Eye (tissue), 1 donor: ENCODE measurements at places on chromosomes 2 and 18.

DNA sequence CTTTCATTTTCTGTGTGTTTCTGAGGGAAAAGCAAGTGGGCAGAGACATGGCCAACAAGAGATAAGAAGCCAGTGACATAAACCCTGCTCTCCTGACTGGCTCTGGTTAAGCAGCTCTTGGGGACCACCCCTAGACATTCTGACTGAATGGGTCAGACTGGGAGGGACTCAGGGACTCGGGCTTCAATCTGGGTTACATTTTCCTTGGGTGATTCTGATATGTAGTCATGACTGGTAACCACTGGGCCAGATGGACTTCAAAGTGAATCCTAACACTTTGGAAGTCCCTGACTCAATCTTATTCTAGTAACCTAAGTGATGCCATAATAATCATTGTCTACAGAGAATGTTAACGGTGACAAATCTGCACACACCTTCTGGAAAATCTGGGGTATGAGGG is 397.8 kb downstream of the NBAS start:
- no peak for DNase-seq

DNA sequence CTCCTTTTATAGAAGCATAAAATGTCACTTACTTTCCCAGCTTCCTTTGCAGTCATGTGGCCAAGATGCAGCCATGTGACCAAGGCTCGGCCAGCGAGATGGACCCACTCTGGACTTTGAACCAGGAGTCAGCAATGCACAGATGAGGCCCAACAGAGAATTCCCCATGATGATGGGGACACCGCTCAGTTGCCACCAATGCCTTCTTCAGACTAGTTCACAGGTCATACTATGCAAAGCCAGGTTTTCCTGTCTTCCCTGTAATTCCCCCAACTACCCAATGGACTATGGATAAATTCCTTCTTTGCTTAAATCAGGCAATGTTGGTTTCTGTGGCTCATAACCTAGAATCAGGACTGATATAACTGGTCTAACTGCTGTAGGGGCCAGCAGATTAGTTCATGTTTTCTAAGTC is 22.5 kb upstream of the REL start:
- DNase-seq: no peak

- DNase-seq: no peak
Observed at GRCh38 chr2:238974081-238974480, 126.2 kb downstream of the TWIST2 start.

DNA sequence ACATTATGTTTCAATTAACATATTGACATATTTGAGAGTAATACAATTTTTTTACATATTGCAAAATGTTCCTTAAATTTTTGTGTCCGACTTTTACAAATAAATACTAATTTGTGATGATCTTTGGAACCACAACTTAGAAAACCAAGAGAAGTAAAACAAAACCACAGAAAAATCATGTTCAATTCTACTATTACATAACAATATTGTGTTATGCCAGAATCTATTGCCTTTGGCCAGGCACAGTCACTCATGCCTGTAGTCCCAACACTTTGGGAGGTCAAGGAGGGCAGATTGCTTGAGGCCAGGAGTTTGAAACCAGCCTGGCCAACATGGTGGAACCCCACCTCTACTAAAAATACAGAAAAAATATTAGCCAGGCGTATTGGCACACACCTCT is 92.8 kb upstream of the APCDD1 start:
- no peak for DNase-seq

GRCh38 chr18:6928359-6928758 is 189.2 kb downstream of the LAMA1 start:
- no peak for DNase-seq

DNA sequence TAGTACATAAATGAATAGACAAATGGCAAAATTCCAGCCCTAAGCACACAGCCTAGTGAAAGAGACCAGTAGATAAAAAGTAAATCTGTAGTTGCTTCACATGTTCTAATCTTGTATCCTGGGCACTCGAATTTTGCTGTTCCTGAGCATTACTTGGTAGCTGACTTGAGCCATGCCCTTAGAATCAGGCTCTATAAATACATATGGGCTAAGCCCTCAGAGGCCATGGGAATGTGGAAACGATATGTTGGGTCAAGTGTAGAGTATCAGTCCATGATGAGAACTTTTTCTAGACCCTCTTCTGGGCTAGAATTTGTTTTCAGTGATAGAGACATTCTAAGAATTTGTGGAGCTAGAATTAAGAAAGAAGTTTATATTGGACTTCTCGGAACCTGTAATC is 21.9 kb downstream of the ELAC1 start:
- DNase-seq: no peak

DNA sequence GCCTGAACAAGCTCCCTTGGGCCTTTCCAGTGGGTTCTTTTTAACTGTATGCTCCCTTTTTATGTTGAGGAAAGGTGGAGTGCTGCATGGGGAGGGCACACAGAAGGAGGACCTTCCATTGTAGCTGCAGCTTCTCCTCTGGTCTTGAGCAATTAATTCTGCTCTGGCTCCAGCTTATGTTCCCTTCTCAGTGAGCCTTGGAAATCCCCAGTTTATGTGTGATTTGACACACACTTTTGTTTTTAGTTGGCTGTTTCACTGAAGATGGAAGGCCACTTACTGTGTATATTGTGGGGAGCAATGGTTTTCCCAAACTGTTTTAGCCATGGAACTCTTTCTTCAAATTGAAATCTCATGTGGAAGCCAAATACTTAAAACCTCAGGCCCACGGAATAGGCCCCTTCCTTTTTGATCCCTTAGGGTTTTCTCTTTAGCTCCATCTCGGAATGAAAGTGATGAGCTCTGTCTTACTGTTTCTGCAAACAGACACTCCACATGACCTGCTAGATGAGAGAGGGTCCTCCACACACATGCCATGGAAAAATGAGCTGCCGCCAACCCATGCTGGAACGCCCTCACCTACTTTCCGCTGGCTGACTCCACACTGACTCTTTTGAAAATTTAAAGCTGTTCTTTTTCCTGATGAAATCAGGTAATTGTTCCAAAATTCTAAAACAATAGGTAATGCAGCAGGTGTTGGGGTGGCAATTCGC is 280.9 kb upstream of the SIX2 start:
- DNase-seq: no peak

DNA sequence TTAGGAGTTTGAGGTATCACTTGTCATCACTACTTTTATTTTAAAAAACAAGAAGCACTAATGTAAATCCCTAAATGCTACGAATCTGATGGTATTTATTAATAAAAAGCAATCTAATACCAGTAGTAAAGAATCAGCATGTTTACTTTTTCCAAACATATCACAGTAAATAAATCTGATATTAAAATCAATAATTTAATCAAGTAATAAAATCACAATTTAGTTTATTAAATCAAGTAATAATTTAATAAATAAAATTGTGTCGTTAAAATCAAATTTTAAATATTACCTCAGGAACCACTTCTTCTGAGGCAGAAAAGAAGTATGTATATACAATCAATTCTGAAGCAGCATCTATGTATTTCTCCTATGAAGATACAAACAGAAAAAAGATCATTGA is 18.0 kb downstream of the TMX3 start:
- DNase-seq: no peak

DNA sequence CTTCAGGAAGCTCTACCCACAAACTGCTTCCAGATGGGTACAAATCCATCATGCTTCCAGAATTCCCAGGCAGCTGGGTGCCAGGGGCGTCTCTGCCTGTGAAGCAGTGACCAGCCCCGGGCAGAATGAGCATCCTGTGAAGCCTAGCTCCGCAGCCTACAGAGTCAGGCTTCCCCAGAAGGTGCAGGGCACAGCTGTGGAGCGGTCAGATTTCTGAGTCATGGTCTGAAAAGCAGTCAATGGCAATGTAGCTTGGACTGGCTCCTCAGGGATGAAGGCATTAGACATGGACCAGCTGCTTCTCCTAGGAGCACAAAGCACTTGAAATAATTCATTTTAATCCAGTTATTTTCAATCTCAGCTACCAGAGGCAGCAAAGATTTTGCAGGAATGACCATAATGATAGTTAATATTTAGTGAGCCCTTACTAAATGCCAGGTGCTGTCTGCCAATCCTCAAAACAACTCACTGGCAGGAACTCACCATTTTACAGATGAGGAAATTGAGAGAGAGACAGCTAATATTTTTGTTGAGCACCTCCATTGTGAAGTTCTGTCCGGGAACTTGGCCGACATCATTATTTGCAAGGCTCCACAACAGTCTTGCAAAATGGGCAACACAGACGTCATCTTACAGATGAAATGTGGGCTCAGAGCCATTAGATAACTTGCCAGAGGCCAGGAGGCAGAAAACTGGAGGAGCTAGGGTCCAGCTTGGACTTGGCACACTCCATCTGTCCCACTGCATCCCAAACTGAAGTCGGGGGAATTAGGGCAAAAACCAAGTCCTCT is 31.7 kb downstream of the ACMSD start:
- DNase-seq: peak; percentile 43

DNA sequence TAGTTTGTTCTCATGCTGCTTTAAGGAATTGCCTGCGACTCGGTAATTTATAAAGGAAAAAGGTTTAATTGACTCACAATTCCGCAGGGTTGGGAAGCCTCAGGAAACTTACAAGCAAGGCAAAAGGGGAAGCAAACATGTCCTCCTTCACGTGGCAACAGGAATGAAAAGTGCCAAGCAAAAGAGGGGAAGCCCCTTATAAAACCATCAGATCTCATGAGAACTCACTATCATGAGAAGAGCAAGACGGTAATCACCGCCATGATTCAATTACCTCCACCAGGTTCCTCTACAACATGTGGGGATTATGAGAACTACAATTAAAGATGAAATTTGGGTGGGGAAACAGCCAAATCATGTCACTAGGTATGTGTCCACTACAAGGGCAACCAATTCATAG is 53.9 kb downstream of the MAP4K3 start:
- no peak for DNase-seq

- DNase-seq: no peak
Observed at GRCh38 chr2:128214866-128215460, 103.7 kb downstream of the HS6ST1 start.

- DNase-seq: peak; percentile 53
Observed at GRCh38 chr2:223692191-223692947, 90.2 kb upstream of the SCG2 start.

DNA sequence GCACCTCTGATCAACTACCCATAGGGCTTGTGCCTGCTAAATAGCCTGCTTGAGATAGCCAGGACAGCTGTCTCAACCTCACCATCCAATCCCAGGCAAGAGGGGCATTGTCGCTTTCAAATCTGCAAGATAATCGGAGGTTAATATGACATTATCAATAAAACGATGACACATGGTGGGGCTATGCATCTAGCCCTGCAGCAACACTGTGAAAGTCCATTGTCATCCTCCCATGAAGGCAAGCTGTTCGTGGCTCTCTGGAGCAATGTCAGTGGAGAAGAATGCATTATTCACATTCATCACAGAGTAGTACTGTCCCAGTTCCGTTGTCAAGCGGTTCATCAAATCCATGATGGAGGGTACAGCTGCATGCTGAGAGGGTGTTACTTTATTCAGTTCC is 18.9 kb upstream of the KLHL23 start:
- DNase-seq: no peak

DNA sequence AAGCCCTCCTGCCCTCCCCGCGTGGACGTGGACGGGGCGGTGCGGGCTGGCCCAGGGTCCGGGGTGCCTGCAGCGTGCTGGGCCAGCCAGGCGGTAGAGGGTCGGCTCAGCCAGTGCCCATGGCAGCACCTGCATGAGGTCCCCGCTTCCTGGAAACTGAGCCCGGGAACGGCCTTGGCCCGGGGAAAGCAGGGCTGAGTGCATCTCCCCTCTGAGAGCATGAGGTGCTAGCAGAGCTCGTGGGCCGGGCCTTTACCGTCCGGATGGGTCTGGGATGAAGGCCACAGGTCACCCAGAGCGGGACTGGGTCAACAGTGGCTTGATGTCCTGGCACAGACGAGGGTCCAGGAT is 39.8 kb downstream of the TSHZ1 start:
- DNase-seq: no peak

DNA sequence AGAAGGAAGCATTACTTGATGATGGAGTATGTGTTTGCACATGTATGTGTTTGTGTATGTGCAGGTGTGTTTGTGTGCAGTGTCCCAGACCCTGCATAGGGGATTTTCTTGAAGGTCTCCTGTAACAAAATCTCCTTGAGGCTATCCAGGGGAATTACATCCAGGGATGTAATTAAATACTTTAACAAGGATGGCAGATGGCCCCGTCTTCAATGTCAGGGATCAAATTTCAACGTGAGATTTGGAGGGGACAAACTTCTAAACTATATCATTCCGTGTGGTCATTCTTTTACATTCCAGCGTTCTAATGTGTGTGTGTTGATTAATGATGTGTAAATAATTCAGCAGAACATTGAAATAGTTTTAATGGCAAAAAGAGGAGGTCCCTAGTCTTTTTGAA is 3.3 kb downstream of the UGT1A9 start:
- DNase-seq: no peak

GRCh38 chr2:74876081-74876886 is 42.4 kb downstream of the HK2 start:
- DNase-seq: peak; percentile 84

DNA sequence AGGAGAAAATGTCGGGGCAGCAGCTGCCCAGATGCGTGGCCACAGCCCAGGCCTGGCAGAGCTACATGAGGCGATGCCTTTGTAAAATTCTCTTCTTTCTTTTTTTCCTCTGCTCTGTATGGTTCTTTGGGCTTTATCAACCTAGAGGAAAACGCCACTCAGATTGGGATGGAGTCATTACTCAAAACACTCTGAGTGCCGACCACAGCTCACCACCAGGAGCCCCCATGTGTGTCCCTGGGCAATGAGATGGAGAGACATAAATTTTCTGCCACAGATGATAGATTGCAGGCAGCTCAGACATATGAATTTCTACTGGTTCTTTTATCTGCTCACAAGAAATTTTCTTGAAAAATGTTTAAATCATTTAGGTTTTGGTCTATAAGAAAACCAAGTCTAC is 56.0 kb downstream of the PARD6G start:
- DNase-seq: no peak
